NCI-H2227 treated with DMSO at 0.1 percent for 48 hours (cell line): ENCODE measurements at places on chromosomes 12 and 14.

GRCh38 chr12:16155938-16156337 lies 121.5 kb downstream of the SLC15A5 start:
- no peak for DNase-seq

DNA sequence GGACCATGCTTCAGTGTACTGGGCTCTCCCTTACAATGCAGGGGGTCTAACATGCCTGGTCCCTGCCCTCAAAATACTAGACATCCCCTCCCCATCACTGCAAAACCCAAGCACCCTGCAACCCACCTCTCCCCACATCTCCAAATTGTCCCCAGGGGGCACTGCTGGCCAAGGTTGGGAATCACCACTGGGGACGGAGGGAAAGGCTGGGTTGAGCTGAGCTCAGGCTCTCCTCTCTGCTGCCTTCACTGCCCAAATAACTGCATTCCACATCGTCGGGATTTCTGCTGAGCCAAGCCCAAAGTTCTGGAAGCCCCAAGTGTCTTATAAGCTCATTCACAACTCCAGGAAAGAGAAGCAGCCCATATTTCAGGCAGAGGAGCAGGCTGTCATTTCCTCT lies 69.6 kb downstream of the NT5DC3 start:
- no peak for DNase-seq

DNA sequence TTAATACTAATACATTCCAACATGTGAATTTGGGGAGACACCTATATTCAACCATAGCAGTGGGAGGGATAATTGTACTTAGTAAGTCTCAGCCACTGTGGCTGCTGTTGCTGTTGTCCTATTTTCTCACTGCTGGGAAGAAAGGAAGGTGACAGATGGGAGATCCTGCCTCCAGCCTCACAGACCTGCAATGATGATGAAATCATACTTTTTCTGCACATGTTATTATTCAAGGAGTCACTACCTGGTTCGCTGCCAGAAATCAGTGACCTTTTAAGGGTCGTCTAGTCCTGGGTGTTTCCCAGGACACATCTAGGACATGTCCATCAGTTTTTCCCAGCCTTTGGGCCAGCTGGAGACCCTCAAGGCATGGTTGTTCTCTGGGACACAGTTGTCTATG lies 106.2 kb upstream of the RPH3A start:
- DNase-seq, result no peak

GRCh38 chr14:52267501-52268278 lies at the start of gene PTGDR:
Gene PTGDR (plus strand): TSS chr14:52267698. CDS start chr14:52267815, 117 bp downstream.
- no peak for DNase-seq

DNA sequence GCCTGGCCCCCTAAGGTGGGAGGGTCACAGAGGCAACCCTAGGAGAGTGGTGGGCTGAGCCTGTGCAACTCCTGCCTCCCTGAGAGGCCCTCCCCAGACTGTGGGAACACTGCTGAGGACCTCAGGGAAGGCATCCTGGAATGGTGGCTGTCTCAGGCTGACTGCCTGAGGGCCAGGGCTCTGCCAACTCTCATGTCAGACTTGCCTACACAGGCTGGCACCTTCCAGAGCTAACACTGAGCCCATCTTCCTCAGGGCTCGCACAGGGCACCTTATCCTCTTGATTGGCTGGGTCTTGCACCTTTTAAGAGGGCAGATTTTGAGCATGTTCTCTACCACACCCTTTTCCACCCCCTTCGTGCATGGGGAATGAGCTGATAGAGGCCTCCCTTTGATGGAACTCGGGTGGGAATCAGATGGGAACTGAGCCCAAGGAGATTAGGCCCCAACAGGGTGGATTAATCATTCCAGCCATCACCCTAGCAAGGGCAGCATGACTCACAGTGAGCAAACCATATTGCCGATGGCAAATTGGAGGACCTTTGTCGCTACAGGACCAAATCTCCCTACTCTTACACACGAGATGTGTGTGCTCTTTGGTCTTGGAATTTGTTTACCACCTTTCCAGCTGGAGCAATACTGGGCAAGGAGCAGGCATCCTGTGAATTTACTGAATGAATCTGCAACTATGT lies 702.8 kb downstream of the VRK1 start:
- DNase-seq, result no peak

DNA sequence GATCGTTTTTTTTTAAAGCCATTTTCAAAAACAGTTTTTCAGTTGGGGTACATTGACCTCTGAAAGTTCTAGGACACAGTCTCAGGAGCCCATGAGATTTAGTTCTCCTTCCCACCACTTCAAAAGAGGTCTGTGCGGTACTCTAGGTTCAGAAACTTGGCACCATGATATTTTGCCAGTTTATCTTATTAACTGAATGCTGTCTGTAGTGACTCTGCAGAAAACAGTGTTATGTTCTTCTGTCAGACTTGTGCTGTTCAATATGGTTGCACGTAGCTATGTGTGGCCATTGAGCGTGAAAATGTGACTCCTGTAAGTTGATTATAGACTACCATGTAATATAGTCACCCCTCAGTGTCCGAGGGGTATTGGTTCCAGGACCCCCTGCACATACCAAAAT lies 35.9 kb downstream of the CRADD start:
- DNase-seq, result no peak

GRCh38 chr12:7129287-7129871 lies 690 bp upstream of the RBP5 start:
- DNase-seq, result no peak

- DNase-seq, result no peak
These were observed 8.6 kb downstream of the PGF start for GRCh38 chr14:74946659-74947281.

GRCh38 chr14:77296155-77296554 lies 24.5 kb downstream of the POMT2 start:
- DNase-seq, result peak; percentile 18

DNA sequence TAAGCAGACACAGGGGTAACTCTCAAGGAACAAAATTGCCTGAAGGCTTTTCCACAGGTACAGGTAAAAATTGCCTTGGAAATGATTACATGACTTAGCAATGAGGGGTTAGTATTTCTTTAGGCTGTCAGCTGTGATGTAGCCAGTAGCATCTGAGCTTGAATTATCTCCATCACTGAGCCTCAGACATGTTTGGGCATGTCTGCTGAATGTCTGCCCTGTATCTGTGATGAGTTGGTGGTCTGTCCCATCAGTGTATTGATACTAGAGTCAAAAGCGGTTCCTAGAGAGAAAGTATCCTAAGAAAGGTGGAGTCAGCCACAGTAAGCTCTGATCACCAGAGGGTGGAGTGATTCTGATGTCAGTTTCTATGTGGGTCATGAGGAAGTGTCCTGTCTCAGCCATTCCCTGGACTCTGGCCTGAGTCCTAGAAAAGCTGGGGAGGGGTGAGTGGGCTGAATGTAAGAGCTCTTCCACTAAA lies 16.3 kb downstream of the AKAP6 start:
- no peak for DNase-seq

DNA sequence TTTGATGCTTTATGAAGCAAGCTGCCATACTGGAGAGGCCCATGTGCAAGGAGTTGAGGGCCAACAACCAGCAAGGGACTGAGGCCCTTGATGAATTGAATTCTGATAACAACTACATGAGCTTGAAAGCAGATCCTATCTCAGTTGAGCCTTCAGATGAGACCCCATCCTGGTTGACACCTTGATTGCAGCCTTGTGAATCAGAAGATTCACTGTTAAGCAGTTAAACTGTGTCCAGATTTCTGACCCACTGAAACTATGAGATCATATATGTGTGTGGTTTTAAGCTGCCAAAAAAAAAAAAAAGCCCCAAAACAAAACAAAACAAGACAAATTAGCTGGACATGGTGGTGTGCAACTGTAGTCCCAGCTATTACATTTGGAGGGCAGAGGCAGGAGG lies 42.1 kb downstream of the GPR19 start:
- no peak for DNase-seq

- DNase-seq, result no peak
These were observed 46.9 kb upstream of the ANO6 start for GRCh38 chr12:45168976-45169375.

GRCh38 chr14:54769951-54770863 lies 132.4 kb downstream of the GCH1 start:
- peak; percentile 62 for DNase-seq
